ENCODE measurements at places on chromosomes 1 and 21. TPM values are rescaled to one million over a fixed set of nuclear protein-coding genes. Genes with fewer than 3 reads are reported as not detected.

DNA sequence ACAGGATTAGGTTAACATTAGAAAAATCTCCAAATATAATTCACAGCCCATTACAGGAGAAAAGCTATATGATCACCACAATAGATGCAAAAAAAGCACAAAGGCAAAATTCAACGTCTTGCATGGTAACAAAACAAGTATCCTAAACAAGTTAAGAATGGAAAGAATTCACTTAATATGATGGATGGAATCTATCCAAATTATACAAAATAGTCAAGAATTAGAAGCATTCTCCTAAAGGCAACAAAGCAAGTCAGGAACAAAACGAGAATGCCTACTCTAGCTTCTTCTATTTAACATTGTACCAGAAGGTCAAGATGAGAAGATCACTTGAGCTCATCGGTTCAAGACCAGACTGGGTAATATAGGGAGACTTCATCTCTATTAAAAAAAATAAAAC lies 442.8 kb downstream of the SETD4 start:
- DNase-seq: no peak

DNA sequence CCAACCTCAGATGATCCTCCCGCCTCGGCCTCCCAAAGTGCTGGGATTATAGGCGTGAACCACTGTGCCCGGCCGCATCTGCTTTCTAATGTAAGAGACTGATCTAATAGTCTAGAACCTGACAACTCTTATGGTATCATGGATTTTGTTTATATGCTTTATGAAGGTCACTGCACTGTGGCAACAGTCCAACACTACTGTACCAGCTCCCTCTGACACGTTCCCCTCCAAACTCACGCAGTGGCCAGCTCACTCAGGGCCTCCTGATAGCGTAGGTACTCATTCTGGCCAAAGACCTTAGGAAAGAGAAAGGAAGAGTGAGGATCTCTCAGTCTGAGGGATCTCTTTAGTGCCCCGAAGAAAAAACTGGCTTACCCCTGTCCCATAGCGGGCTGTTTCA lies 6.0 kb upstream of the CFAP141 start:
- no peak for DNase-seq

GRCh38 chr1:181310560-181310959 lies 172.8 kb upstream of the CACNA1E start:
- no peak for DNase-seq

FOXD2 gene
- 0.36 TPM for polyA plus RNA-seq

DNA sequence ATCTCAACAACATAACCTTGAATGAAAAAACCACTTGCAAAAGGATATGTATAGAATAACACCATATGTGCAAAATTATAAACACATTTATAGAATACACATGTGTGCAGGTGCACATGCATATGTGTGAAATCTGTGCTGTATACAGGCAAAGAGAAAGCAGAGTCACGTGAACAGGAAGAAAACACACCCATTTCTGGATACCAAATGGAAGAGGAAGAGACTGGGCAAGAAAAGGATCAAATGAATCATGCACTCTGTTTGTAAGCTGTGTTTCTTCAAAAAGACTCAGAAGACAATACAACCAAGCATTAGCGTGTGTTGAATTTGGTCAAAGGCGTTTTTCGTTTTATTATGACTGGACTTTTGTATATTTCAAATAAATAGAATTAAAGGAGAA lies 111.3 kb upstream of the ERG start:
- DNase-seq: no peak

NUP210L gene
- 0.14 TPM for polyA plus RNA-seq

DNA sequence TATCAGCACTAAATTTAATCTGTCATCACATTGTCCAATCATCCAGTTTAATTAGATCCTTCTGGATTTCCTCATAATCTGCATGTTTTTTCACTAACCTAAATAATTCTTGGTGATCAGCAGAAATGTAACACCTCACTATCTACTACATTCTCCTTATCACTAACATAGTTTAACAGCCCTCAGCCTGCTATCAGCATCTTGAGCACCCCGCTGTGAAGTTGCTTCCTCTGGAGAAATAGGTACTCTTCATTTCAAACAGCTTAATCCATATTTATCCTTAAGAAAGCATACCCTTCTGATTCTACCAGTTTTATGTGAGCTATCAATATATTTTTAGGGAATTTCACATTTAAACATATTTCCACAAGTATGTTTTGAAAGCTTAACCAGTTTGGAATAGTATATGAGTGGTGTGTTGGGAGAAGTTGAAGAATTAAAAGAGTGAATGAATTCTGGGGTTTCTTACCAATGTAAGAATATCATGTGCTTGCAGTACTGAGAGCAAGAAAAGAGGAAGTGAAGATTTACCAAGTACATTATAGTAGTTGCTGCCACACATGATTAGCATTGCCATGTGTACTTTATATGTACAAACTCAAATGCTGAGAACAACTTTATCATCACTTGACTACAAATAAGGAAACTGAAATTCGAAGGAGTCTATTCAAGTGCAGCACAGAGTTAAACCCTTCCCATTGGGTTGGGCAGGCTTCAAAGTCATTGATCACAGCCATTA lies 771.1 kb upstream of the ADGRL4 start:
- no peak for DNase-seq

DNA sequence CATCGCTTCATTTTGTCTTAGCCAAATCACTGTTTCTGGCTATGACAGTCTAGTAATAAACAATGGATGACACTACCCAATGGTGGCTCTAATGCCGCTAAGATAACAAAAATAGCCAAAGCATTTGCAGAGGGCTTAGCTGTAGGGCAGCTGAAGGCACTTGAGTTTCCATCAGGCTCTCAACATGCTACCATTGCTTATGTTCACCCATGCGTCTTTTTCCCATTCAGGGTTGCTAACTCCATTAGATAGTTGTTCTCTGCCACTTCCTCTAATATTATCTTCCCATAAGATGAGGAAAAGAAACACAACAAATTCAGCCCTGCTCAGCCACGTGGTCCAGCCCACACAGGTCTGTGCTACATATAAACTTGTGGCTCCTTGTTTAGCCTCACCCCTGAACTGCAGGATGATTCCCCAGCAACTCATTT lies 159.6 kb downstream of the TOMM20 start:
- no peak for DNase-seq

S100A3 gene
- polyA plus RNA-seq: not detected

LENEP gene
- 0.51 TPM for polyA plus RNA-seq
